ENCODE measurements at places on chromosomes 3 and 15.

GRCh38 chr3:111538681-111539083, 3.3 kb upstream of the CD96 start:
- DNase-seq = no peak

- DNase-seq = peak; percentile 89
Measured at GRCh38 chr3:48919215-48920138, 835 bp downstream of the ARIH2 start.

DNA sequence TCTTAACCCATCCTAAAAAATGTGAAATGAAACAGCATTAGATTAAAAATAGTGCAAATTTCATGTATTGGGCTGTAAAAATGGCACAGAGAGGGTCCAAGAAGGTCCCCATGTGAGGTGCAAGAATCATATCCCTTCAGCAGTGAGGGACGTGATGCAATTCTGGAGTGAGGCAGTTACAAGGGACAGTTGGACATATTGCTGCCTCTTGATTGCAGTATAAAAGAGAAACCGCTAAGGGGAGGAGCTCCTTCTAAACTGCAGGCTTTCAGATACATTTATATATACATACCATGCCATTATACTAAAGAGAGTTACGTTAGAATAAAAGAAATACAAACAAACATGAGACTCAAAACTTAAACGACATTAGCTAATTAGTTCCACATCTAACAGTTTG, 304.2 kb upstream of the CTNNB1 start:
- no peak for DNase-seq

DNA sequence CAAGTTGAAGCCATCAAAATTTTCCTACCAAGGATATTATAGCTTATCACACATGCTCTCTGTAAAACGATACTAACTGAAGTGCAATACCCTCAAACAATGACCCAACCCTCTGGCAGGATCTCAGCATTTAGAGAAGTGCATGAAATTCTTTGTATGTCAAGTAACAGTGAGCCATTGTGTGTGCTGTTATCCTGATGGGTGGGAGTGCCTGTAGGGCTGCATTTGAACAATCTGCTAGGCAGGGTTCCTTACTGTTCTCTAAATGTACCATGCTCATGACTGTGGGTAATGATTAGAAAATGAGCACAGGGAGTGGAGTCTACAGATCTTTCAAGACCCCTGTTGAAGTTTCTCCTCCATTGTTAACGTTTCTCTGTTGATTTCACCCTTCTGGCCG, 398.1 kb downstream of the NSUN3 start:
- no peak for DNase-seq

- no peak for DNase-seq
Measured at GRCh38 chr3:2023959-2024358, 74.7 kb upstream of the CNTN4 start.

DNA sequence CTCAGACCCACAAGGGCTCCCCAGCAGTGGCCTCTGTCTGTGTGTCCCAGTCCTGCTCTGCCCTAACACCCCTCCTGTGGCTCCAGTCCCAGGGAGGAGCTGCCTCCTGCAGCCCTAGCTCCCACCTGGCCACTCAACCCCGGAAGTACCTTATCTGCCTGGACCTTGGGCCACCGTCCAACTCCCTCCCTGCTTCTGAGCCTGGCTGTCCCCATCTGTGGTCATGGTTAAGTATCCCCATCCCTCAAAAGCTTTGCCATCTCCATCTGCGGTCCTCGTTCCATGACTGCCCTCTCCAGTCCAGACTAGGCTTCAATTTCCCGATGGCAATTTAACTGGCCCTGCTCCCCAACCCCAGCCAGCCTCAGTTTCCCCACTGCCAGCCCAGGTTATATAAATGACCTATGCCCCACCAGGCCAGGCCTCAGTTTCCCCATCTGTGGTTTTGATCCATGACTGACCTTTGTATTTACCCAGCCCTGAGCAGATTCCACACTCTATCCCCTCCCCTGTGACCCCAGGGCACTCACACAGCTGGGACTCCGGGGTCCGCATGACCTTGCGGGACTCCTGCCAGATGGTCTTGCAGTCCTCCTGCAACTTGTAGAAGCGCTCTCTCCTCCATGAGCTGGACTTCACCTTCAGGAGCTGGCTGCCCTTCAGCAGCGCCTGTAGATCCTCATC, 9.6 kb downstream of the PLCD1 start:
- no peak for DNase-seq

- DNase-seq = no peak
Measured at GRCh38 chr3:177478170-177478867, 281.0 kb upstream of the TBL1XR1 start.

- no peak for DNase-seq
Measured at GRCh38 chr15:68710536-68710935, 110.2 kb downstream of the ANP32A start.

DNA sequence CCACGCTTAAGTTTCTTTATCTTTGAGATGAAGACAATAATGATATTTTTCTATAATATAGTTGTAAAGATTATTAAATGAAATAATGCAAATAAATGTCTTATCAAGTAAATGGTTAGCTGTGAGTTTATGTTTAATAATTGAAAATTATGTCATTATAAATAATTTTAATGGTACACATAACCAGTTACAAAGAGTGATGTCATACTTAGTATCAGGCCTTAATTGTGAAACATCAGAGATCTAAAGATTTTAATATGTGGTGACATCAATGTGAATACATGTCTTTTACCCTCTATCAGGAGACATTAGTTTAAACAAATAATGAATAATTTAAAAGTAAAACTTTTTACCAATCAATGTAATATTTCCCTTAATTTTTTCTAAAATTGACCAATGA, 63.8 kb upstream of the P2RY1 start:
- no peak for DNase-seq

- DNase-seq = no peak
Measured at GRCh38 chr15:36843822-36844221, 256.5 kb downstream of the MEIS2 start.

All from erythroblast (primary cell).